ENCODE measurements at places on chromosomes 11 and 22.

DNA sequence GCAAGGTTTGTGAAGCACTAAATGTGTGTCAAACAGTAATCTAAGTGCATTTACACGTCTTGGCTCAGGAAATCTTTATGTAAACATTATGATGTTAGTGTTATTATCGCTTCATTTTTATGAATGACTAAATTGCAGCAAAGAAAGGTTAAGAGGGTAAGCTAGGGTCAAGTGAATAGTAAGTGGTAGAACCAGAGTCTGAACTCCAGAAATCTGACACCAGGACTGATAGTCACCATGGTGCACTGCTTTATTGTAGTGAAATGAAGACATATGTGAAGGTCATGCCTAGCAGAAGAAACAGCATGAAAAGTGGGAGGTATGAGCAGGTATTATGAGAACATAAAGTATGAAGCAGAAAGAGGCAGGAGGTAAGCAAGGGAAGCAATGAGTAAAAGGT, 368.7 kb upstream of the TENM4 start:
- DNase-seq: no peak

GRCh38 chr11:120062561-120062930, 75.4 kb downstream of the TRIM29 start:
- no peak for DNase-seq

GRCh38 chr11:31214372-31214771, 155.2 kb downstream of the DCDC1 start:
- DNase-seq: no peak

DNA sequence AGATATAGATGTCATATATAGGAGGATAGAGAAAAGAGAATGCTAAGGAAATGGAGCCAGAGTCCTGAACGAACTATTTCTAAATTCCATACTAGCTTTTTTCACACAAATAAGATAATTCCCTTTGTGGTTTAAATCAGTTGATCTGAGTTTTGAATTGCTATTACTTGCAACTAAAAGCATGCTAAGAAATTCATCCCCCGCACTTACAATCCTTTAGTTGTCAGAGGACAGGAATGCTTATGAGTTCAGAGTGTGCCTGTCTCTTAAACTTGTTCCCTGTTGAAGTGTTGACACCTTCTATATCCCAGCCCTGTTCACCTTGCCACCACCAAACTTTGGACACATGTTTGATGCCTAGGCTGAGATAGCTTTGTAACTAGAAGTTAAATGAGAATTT, 406.2 kb downstream of the METTL15 start:
- no peak for DNase-seq

GRCh38 chr11:109039611-109040010, 374.7 kb downstream of the DDX10 start:
- no peak for DNase-seq

All from mesenchymal stem cell (in vitro differentiated cells and primary cell).